ENCODE measurements at places on chromosomes 12 and 14. TPM values are rescaled to one million over a fixed set of nuclear protein-coding genes. Genes with fewer than 3 reads are reported as not detected.

GRCh38 chr14:65117769-65118745, 15.7 kb upstream of the MAX start:
- no peak for DNase-seq

GRCh38 chr14:20998674-20999366, at the start of gene SLC39A2:
Gene SLC39A2 (plus strand): TSS chr14:20999293. CDS start chr14:20999447, 154 bp downstream.
- DNase-seq, result peak; percentile 77

- DNase-seq, result no peak
Measured at GRCh38 chr14:61620130-61620946, 75.0 kb upstream of the HIF1A start.

- DNase-seq, result no peak
Measured at GRCh38 chr12:53713516-53713915, 13.7 kb downstream of the CALCOCO1 start.

- peak; percentile 76 for DNase-seq
Measured at GRCh38 chr12:3077572-3078081, 448 bp downstream of the TSPAN9 start.

GRCh38 chr14:99740411-99740810, 52.8 kb upstream of the EML1 start:
- DNase-seq, result peak; percentile 57

Gene GRIP1
- 22.7 TPM for total RNA-seq

Gene SLCO1B1
- total RNA-seq, result not detected

Gene CLEC1B
- total RNA-seq, result not detected

Gene CCDC197
- 0.44 TPM for total RNA-seq
